Activated gamma-delta T cell treated with anti-CD3 and anti-CD28 coated beads, Interleukin-2, amount 50 U/mL, for 16 hours (primary cell): ENCODE measurements at places on chromosomes 1 and 21.

GRCh38 chr1:23171181-23171755, 2.6 kb upstream of the LUZP1 start:
- DNase-seq, result no peak

- no peak for DNase-seq
Observed at GRCh38 chr1:157025385-157025784, 20.2 kb downstream of the ARHGEF11 start.

DNA sequence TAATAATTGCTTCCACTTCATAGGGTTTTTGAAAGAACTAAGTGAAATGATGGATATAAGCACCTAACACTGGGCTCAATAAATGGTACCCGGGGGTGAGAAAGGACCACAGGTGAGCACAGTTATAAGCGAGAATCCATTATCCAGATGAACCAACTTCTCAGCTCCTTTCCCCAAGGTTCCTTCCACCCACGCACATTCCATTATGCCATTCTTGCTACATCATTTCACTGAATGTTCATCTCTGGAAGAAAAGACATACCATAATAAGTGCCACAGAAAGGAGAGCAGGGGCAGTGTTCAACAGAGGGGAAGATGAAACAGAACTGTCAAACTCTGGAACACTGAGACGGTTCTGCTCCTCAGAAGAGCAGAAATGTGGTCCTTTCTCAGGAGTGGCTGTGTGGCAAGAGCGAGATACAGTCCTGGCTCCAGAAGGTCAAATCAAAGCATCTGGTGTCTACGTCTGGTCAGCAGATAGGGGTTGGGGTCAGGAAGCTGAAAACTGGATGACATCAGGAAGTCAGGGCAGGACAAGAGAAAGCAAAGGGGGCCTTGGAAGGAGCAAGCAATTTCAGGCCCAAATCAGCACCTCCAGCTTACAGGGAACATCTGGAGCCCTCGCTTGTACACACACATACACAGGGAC, 255.4 kb upstream of the TMEM51 start:
- DNase-seq, result no peak

DNA sequence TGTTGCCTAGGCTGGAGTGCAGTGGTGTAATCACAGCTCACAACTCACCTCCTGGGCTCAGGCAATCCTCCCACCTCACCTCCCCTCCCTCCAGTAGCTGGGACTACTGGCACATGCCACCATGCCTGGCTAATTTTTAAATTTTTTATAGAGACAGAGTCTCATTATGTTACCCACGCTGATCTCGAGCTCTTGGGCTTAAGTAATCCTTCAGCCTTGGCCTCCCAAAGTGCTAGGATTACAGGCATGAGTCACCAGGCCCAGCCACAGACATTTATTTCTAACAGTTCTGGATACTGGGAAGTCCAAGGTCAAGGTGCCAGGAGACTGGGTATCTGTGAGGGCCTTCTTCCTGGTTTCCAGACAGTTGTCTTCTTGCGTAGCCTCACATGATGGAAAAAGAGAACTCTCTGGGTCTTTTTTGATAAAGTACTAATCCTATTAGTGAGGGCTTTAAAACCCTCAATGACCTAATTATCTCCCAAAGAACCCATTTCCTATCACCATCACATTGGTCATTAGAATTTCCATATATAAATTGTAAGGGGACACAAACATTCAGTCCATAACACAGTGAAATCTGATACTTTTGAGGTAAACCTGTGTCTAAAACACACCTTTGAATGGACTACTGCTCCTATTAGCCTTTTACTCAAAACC, 67.9 kb downstream of the PHACTR4 start:
- DNase-seq, result no peak

- DNase-seq, result no peak
Observed at GRCh38 chr1:7467476-7468175, 303.5 kb upstream of the VAMP3 start.

- no peak for DNase-seq
Observed at GRCh38 chr1:182149411-182149965, 88.0 kb upstream of the ZNF648 start.

DNA sequence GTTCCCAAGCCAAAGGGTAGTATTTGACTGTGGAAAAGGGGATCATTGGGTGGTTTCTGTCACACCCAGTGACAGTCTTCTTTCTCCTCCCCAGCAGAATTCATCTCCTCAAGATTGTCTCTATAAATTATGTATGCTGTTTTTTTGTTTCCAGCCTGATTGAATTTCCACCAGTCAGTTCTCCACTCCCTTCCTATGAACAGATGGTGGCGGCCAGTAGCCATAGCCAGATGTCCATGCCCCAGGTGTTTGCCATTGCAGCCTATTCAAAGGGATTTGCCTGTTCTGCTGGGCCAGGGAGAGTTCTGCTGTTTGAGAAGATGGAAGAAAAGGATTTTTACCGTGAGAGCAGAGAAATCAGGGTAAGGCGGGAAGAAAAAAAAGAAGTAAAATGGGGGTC, 12.9 kb downstream of the CFAP57 start:
- no peak for DNase-seq

GRCh38 chr21:26973226-26973625, 6.3 kb upstream of the ADAMTS5 start:
- no peak for DNase-seq

- DNase-seq, result no peak
Observed at GRCh38 chr1:43199093-43199726, 27.1 kb downstream of the CFAP57 start.

DNA sequence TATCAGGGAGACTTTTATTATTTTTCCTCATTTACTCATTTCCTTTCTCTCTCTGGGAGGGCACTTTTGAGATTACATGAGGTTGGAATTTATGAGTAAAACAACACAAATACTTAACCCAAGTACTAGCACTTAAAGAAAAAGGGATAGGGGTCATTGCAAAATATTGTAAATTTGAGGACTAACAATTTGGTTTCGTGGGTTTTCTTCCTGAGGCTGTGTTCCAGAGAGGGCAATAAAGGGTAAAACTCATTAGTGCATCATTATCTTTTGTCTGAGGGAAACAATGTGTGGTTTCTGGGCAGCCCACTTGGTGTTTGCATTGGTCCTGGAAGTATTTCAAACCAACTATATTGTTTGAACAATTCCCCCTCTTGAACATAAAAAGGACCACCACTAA, 96.5 kb downstream of the GREM2 start:
- DNase-seq, result no peak

DNA sequence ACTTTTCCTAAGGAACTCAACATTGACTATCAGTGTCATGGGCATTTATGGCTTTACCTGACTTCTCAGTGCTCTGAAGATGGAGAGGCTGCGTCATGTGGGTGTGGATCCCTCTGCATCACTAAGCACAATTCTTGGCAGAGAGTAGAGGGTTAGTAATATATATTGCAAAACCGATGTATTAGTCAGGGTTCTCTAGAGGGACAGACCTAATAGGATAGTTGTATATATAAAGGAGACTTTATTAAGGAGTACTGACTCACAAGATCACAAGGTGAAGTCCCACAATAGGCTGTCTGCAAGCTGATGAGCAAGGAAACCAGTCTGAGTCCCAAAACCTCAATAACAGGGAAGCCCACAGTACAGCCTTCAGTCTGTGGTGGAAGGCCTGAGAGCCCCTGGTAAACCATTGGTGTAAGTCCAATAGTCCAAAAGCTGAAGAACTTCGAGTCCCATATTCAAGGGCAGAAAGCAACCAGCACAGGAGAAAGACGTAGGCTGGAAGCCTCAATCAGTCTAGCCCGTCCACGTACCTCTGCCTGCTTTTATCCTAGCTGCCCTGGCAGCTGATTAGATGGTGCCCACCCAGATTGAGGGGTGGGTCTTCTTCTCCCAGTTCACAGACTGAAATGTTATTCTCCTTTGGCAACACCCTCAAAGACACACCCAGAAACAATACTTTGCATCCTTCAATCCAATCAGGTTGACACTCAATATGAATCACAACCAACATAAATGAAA, 159.7 kb upstream of the NRIP1 start:
- no peak for DNase-seq
